ENCODE measurements at places on chromosomes 1 and 21.

- no peak for DNase-seq
Measured at GRCh38 chr21:46003575-46004007, 22.0 kb downstream of the COL6A1 start.

- DNase-seq = no peak
Measured at GRCh38 chr21:18646116-18646515, 242.5 kb upstream of the TMPRSS15 start.

GRCh38 chr1:155975375-155976061 lies 2.8 kb downstream of the ARHGEF2 start:
- no peak for DNase-seq

- DNase-seq = no peak
Measured at GRCh38 chr1:18532390-18533170, 51.9 kb downstream of the KLHDC7A start.

DNA sequence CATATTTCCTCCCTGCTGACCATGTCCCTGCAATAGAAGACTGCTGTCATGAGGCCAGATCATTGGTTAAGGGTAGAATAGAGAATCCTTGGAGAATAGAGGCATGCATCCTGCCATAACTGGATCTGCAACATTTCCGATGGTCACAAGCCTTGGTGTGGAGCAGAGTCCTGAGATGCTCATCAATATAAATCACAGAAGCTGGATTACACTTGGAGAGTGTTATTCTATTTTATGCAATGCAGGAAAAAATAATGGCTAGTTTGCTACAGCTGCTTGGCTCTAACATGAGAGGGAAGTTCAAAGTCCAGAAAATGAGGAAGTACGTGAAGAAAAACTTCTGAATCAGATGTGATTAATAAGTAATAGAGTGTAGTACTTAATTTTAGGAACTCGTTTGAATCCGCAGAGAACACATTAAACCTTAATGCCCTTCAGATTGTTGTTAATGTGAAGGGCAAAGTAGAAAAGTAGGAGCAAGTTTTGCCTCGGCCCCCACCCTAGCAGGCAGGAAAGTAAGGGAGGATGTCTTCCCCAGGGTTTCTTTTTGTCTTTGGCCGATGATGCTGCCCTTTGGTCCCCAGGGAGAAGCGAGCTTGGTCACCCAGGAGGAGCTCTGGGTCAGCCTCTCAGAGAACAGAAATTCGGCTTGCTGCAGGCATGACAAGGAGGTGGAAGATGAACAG lies 59.5 kb downstream of the KCNK1 start:
- DNase-seq = no peak

GRCh38 chr1:7253988-7254587 lies 468.8 kb downstream of the CAMTA1 start:
- no peak for DNase-seq

- DNase-seq = no peak
Measured at GRCh38 chr1:5430911-5431697, 561.1 kb downstream of the NPHP4 start.

DNA sequence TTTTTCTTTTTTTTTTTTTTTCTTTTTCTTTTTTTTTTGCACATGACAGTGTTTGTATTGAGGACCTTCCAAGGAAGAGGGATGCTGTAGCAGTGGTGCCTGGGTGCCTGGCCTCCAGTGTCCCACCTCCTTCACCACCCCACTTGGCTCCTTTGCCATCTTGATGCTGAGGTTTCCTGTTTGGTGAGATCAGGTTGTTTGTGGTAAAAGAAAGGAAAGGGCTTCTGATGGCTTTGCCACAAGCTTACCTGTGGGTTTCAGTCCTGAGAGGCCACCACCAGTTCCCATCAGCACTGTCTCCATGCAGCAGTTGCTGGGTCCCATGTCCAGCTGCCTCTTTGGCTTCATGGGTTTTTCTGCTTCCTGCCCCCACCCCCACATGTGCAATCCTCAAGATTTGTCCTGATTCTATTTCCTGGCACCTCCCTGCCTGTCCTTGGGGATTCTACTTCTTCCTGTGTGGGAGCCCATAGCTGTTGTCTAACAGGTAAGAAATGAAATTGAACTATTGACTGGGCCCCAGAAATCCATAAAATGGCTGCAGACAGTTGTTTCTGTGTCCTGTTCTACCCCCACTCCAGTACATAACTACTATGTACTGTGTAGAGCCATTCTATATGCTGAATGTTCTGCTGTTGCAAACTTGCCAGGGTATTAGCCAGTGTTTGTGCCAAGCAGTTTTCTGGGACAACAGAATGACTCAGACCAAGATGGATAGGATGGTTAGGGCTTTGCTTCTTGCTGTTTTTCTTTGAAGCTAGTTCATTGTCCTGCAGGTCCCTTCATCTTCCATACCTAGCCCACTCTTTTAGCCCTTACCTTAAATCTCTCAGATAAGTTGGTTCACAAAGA lies 4.2 kb upstream of the CCDC28B start:
- DNase-seq = no peak

DNA sequence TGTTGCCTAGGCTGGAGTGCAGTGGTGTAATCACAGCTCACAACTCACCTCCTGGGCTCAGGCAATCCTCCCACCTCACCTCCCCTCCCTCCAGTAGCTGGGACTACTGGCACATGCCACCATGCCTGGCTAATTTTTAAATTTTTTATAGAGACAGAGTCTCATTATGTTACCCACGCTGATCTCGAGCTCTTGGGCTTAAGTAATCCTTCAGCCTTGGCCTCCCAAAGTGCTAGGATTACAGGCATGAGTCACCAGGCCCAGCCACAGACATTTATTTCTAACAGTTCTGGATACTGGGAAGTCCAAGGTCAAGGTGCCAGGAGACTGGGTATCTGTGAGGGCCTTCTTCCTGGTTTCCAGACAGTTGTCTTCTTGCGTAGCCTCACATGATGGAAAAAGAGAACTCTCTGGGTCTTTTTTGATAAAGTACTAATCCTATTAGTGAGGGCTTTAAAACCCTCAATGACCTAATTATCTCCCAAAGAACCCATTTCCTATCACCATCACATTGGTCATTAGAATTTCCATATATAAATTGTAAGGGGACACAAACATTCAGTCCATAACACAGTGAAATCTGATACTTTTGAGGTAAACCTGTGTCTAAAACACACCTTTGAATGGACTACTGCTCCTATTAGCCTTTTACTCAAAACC lies 67.9 kb downstream of the PHACTR4 start:
- DNase-seq = no peak

DNA sequence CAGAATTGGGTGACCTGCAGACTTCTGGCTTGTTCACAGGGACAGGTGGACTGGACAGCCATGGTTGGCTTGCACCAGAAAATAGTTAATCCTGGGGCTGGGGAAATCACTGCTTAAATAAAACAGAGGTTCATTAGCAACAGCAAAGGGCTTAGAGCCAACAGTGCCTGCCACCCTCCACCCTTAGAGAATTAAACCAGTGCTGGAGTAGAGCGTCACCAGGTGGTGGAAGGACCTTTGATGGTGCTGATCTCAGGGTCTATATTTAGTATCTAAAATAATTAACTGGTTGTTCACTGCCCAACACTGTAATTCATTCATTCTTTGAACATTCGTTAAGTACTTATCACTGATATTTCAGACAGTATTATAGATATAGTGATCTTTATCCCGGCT lies 34.7 kb upstream of the PDE9A start:
- DNase-seq = no peak

DNA sequence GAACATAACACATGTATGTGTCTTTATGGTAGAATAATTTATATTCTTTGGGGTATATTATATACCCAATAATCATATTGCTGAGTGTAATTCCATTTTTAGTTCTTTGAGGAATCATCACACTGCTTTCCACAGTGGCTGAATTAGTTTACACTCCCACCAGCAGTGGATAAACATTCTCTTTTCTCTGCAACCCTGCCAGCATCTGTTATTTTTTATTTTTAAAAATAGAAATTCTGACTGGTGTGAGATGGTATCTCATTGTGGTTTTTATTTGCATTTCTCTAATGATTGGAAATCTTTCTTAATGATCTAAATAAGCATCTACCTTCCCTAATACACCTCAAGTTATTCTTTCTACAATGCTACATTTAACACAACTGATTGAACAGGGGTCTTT lies 346.2 kb upstream of the LYPLAL1 start:
- no peak for DNase-seq

DNA sequence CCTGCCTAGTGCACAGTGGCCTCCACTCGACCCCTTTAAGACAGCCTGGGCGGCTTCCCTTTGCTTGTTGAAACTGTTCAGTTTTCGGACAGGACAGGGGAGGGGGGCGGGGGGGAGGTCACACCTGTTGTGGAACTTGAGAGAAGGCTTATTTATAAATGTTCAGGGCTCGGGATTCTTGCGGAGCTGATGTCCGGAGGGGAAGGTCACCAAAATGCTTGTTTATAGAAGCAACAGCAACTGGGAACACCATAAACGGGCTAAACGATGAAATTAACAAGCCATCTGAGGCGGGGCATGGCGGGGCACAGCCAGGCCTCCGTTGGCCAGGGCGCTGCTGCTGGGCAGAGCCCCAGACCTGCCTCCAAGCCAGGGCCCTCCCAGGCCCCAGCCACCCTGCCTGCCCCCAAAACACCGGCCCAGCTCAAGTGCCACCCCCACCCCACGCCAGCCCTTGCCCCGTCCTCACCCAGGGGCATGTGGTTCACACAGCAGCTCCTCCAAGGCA lies 59.8 kb upstream of the CASZ1 start:
- no peak for DNase-seq

- DNase-seq = no peak
Measured at GRCh38 chr1:199135901-199136300, 497.1 kb downstream of the PTPRC start.

DNA sequence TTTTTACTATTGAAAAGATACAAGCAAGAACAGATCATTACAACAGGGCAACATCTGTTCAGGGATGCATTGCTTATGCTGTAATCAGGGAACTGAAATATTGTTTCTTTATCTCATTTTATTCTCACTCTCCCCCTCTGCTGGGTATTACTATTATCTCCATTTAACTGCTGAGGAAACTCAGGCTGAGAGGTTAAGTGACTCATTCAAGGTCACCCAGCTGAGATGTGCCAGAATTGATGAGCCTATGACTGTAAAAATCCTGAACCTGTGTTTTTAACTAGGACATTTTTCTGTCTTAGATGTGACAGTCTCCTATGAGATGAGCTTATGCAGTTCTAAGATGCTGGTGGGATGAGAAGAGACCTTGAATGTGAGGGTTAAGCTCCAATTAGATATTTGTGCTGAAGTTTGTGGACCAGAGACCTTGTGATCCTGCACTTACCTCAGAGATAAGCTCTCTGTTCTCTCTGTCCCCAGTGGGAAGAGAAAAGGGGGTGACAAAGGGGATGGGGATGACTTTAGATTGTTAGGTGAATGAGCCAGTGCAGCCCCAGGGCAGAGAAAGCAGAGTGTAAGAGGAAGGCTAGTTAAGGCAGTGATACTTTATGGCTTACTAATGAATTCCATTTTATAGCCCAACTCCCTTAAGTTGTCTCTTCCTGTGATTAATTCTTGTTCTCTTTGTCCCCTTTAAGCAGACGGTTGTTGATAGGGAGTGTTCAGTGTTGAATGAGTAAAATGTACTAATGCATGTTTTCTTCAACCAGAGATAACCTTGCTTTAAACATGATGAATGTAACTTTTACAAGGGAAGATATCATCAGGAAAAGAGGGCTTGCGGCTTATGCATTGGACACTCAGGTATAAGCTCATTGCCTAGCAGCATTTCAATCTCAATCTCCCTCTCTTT lies 111.4 kb downstream of the HLX start:
- no peak for DNase-seq

GRCh38 chr1:17245816-17246325 lies 3.0 kb upstream of the PADI3 start:
- DNase-seq = no peak

DNA sequence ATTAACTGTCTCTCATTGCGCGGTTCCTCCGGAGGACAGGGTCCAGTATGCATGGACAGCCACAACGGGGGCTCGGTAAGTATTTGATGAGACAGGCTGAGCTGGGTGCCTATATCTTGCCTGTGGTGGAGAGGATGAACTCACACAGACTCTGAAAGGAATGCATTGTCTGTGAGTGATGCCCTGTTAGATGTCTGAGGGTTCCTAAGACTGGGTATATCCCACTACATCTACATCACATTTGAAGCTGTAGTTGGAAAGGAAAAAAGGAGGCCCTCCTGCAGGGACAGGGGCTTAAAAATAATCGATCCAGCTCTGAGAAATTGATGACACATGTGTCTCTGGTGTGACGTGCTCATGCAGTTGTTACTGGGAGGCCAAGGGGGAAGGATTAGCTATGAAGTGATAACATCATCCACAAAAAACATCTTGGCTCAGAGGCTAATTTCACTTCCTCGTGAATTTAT lies 1.9 kb downstream of the ADARB1 start:
- DNase-seq = no peak

GRCh38 chr1:54379555-54380289 lies 26.5 kb downstream of the SSBP3 start:
- DNase-seq = no peak

GRCh38 chr1:228149406-228150119 lies at the start of gene GJC2:
Gene GJC2, plus strand, starts transcription at chr1:228149930. Its CDS starts 7,829 bp downstream, at chr1:228157759.
- no peak for DNase-seq

DNA sequence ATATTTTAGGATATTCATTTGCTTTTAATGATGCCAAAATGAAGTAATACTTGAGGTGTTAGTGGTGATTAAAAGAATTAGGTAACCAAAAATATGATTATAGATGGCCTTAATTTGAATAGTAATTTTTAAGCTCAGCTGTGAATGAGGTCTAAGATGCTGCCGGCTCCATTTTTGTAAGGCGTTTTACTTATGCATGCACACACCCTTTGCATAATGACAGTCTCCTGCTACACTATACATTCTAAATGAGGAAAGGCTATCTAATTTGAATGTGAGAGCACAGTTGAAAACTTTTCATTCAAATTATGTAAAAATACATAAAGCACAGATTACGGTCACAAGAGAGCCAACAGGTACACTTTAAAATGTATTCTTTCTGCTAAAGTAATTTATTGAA lies 41.6 kb downstream of the RGS21 start:
- DNase-seq = no peak

GRCh38 chr1:241074507-241074906 lies 282.5 kb downstream of the RGS7 start:
- DNase-seq = no peak

GRCh38 chr1:180612632-180613031 lies 19.2 kb upstream of the XPR1 start:
- no peak for DNase-seq

GRCh38 chr1:65009176-65009575 lies 42.8 kb upstream of the JAK1 start:
- DNase-seq = no peak

DNA sequence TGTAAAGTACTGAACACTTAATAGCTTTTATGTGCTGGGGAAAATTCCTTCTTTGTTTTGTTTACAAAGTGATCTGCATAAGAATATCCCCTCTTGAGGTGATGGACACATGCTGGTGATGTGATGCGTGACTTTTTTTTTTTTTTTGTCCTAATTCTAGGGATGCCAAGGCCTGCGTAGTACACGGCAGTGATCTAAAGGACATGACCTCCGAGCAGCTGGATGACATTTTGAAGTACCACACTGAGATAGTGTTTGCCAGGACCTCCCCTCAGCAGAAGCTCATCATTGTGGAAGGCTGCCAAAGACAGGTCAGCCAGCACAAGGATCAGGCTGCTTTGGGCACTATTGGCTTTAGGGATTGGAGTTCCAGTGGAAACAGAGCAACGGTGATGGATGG lies 24.7 kb downstream of the ATP1A1 start:
- DNase-seq = no peak

Data from NCI-H2081 treated with DMSO at 0.1 percent for 48 hours (cell line).